Stimulated activated CD8-positive, alpha-beta memory T cell treated with anti-CD3 and anti-CD28 coated beads, Interleukin-2, amount 100 ng/mL, for 1 hour (primary cell): ENCODE measurements at places on chromosomes 3 and 15.

DNA sequence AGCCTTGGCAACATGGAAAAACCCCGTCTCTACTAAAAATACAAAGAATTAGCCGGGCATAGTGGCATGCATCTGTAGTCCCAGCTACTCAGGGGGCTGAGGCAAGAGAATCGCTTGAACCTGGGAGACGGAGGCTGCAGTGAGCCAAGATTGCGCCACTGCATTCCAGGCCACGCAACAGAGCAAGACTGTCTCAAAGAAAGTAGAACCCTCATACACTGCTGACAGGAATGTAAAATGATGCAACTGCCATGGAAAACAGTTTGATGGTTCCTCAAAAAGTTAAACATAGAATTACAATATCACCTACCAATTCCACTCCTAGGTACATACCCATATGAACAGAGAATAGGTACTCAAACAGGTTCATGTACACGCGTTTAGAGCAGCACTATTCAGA lies 158.9 kb downstream of the TBC1D5 start:
- no peak for DNase-seq

GRCh38 chr3:148971401-148972163 lies 19.8 kb upstream of the GYG1 start:
- no peak for DNase-seq

DNA sequence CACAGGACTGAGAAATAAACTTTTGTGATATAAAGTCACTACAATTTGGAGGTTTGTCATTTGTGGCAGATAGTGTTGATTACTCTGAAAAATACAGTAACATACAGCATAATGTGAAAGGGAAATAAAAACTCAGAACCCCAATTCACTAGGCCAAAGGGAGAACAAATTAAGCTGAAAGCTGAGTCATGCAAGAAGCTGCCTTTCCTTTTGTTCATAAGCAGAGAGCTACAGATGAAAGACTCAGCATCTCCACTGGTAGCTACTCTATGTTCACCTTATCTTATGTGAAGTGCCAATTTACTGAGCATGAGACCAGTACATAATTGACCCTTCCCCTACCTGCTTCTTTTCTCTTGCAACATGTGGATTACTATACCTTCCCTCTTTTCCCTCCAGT lies 19.3 kb upstream of the SLTM start:
- no peak for DNase-seq

- DNase-seq, result no peak
These were observed 76.8 kb downstream of the TNIK start for GRCh38 chr3:171383206-171384018.

DNA sequence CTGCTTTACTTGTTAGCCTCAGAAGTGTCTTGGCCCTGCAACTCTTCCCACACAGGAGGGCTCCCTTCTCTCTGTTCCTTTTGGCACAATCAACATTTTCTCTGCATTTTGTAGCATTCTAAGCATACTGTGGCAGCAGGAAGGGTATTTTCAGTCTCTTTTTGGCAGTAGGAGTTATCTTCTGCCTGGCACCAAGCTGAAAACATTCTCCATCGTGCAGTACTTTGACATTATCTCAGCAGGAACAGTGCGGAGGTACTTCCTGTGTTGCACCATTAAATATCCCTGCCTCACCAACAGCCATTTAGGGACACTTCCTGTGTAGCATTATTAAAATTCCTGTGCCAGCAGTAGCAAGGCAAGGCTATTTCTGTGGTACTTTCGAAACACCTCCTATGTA lies 233.2 kb upstream of the SEMA6D start:
- DNase-seq, result no peak

GRCh38 chr3:107756649-107757048 lies 233.9 kb downstream of the BBX start:
- no peak for DNase-seq
